Small intestine (tissue), 16 donors: ENCODE measurements at places on chromosomes 3 and 15.

- no peak overlapping the region for H3K27ac ChIP-seq
- H3K4me1 ChIP-seq: no peaks in the 10 kb centered on the region
- no peaks in the 10 kb centered on the region for H3K36me3 ChIP-seq
- DNase-seq: no peak
Observed at GRCh38 chr3:196440696-196441095, 8.5 kb upstream of the UBXN7 start.

GRCh38 chr3:8964436-8965370 lies 1.4 kb upstream of the RAD18 start:
- no peaks in the 10 kb centered on the region for H3K36me3 ChIP-seq
- no peaks in the 10 kb centered on the region for H3K27me3 ChIP-seq
- peaks cover 56% of the 10 kb centered on the region for H3K4me1 ChIP-seq
- peak; percentile 94 for DNase-seq
- peak overlapping the region; percentile 92 for H3K27ac ChIP-seq

DNA sequence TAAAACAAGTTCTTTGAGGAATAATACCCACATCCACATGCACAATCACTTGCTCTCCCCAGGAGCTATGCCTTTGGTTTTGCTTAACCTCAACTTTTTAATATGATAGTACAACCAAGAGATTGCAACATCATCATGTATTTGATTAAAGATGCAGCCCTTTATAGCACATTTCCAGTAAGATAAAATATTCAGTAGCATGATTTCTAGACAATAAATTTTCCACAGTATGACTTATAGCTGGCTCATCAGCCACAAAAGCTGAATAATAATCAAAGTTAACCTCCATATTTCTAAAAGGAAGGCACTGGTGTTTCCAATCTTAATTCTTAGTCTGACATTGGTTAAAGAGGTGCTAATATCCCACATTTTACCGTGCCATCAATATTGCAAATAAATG lies 622.5 kb downstream of the TBL1XR1 start:
- H3K27ac ChIP-seq: no peak overlapping the region
- no peaks in the 10 kb centered on the region for H3K36me3 ChIP-seq
- H3K4me1 ChIP-seq: no peaks in the 10 kb centered on the region
- H3K4me3 ChIP-seq: no peak overlapping the region
- no peaks in the 10 kb centered on the region for H3K27me3 ChIP-seq

DNA sequence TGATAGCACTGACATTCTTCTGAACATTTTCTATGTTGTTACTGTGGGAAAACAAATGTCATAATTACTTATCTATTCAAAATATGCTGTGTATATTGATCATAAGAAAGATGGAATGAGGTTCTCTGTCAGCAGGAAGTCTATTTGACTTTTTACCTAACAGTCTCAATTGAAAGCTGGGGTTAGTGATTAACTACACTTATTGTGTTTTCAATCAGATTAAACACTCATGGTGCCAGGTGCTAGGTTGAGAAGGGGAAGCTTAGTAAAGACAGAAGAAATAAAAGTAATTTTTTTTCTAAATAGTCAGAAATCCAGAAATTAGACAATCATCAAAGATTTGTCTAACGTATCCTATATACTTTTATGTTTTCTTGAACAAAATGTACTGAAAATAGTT lies 281.0 kb upstream of the NR2E3 start:
- H3K27me3 ChIP-seq: no peaks in the 10 kb centered on the region
- no peak overlapping the region for H3K27ac ChIP-seq
- H3K4me3 ChIP-seq: no peak overlapping the region
- H3K4me1 ChIP-seq: peaks cover 3% of the 10 kb centered on the region
- H3K36me3 ChIP-seq: no peaks in the 10 kb centered on the region
- DNase-seq: peak; percentile 40

GRCh38 chr3:190738636-190739155 lies 123.8 kb downstream of the GMNC start:
- no peak for DNase-seq
- H3K27me3 ChIP-seq: no peaks in the 10 kb centered on the region
- H3K4me1 ChIP-seq: no peaks in the 10 kb centered on the region
- H3K36me3 ChIP-seq: no peaks in the 10 kb centered on the region

GRCh38 chr3:66012711-66013110 lies 26.0 kb downstream of the MAGI1 start:
- no peaks in the 10 kb centered on the region for H3K27me3 ChIP-seq
- peaks cover 3% of the 10 kb centered on the region for H3K4me1 ChIP-seq
- no peak for DNase-seq
- H3K4me3 ChIP-seq: no peak overlapping the region
- no peak overlapping the region for H3K27ac ChIP-seq
- no peaks in the 10 kb centered on the region for H3K36me3 ChIP-seq
